ENCODE measurements at places on chromosomes 12 and 14.

GRCh38 chr12:70083677-70084020 is 159.6 kb upstream of the CNOT2 start:
- DNase-seq = no peak

DNA sequence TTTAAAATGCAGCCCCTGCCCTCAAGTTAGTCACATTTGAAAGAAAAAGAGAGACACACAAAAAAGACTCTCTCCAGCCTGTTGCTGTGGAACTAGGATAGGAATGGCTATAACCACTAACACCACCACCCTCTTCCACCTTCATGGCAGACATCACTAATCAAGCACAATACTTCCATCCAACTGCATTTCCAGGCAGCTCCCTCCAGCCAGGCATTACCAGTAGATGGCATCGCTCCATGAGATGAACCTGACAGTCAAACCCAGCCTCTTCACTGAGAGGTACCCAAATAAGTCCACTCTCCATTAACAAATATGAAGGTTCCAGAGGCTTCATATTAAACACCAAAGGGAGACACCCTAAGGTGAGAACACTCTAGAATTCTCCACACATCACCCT is 24.4 kb downstream of the SLC8B1 start:
- DNase-seq = peak; percentile 15

DNA sequence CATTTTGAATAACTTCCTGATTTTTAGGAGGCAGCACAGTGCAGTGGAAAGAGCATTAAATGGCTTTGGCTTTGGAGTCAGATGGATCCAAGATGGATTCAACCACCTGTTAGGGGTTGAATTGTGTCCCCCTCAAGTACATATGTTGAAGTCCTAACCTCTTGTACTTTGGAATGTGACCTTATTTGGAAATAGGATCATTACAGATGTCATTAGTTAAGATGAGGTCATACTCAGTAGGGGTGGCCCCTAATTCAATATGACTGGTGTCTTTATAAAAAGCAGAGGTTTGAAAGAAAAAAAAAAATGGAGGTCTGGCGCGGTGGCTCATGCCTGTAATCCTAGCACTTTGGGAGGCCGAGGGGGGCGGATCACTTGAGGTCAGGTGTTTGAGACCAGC is 18.8 kb downstream of the ATP5MC2 start:
- DNase-seq = peak; percentile 28

DNA sequence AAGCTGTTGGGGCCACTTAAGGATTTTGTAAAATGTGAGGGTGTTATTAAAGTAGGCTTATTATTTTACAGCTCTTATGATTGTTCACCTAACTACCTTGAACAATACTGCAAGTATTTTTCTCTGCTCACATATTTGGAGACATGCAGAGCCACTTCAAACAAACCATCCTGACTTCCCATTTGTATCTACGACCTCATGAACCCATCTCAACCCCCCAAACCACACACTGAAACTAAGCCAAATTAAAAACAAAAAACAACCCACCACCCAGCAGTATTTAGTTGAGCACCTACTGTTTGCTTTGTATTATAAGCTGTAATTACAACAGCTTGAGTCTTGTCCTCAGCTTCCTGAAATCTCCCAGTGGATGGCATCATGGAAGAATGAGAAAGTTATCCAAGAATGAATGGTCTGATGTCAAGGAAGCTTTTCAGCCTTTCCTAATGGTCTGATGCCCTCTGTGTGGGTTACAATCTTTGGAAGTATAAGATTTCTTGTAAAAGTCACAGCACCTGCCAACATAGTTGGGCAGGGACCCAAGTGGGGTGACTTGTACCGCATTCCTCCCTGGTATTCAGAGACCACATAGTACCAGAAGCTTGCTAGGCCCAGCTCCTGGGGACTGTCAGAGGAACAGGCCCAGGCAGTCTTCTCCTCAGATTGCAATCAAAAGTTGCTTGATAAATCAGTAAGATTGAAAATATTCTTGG is 416.6 kb downstream of the ZFP36L1 start:
- no peak for DNase-seq

GRCh38 chr12:82461836-82462235 is 103.5 kb downstream of the METTL25 start:
- no peak for DNase-seq

- DNase-seq = no peak
Observed at GRCh38 chr14:91246051-91246852, 1.7 kb upstream of the GPR68 start.

DNA sequence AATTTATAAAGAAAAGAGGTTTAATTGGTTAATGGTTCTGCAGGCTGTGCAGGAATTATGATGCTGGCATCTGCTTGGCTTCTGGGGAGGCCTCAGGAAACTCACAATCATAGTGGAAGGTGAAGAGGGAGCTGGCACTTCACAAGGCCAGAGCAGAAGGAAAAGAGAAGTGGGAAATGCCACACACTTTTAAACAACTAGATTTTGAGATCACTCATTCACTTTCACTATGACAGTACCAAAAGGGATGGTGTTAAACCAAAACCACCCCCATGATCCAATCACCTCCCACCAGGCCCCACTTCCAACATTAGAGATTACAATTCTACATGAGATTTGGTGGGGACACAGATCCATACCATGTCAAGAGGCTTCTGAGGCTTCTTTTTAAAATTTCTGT is 62.6 kb downstream of the SLC38A4 start:
- no peak for DNase-seq

GRCh38 chr12:122569288-122569687 is 42.2 kb downstream of the KNTC1 start:
- DNase-seq = no peak

Data from HepG2 (cell line).